ENCODE measurements at places on chromosomes 16 and 17.

GRCh38 chr16:46747777-46748651 is at the start of gene MYLK3:
TSS of gene MYLK3 (minus strand) at chr16:46748344. CDS start at chr16:46748193, 151 bp downstream.
- peak; percentile 22 for DNase-seq

DNA sequence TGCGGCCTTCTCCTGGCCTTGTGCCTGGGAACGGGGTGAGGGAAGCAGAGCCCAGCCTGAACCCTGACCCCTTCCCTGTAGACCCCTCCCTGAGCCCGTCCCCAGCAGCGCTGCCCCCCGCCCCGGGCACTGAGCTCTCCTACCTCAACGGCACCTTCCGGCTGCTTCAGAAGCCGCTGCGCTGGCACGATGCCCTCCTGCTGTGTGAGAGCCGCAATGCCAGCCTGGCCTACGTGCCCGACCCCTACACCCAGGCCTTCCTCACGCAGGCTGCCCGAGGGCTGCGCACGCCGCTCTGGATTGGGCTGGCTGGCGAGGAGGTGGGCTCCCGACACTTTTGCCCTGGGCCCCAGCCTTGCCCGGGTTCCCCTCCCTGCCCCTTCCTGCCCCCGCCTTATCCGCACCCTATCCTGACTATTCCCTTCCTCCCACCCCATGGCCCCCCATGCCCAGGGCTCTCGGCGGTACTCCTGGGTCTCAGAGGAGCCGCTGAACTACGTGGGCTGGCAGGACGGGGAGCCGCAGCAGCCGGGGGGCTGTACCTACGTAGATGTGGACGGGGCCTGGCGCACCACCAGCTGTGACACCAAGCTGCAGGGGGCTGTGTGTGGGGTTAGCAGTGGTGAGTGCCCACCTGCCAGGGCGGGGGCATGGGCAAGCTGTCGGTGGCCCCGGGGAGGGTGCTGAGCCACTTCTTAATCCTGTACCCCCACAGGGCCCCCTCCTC is 62.1 kb downstream of the MRC2 start:
- DNase-seq: no peak

GRCh38 chr16:79914961-79915720 is 314.6 kb upstream of the MAF start:
- no peak for DNase-seq

- DNase-seq: peak; percentile 91
These were observed 60.0 kb upstream of the CHMP6 start for GRCh38 chr17:80931421-80932265.

- DNase-seq: no peak
These were observed 50.6 kb downstream of the MARF1 start for GRCh38 chr16:15592324-15592723.

DNA sequence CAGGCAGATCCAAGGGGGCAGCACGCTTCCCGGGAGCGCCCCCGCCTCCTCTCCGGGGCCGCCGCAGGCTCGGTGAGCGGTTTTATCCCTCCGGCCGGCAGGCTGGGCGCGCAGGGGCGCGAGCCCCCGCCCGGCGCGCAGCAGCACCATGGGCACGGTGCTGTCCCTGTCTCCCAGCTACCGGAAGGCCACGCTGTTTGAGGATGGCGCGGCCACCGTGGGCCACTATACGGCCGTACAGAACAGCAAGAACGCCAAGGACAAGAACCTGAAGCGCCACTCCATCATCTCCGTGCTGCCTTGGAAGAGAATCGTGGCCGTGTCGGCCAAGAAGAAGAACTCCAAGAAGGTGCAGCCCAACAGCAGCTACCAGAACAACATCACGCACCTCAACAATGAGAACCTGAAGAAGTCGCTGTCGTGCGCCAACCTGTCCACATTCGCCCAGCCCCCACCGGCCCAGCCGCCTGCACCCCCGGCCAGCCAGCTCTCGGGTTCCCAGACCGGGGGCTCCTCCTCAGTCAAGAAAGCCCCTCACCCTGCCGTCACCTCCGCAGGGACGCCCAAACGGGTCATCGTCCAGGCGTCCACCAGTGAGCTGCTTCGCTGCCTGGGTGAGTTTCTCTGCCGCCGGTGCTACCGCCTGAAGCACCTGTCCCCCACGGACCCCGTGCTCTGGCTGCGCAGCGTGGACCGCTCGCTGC is 832 bp downstream of the CDK5R1 start:
- no peak for DNase-seq

DNA sequence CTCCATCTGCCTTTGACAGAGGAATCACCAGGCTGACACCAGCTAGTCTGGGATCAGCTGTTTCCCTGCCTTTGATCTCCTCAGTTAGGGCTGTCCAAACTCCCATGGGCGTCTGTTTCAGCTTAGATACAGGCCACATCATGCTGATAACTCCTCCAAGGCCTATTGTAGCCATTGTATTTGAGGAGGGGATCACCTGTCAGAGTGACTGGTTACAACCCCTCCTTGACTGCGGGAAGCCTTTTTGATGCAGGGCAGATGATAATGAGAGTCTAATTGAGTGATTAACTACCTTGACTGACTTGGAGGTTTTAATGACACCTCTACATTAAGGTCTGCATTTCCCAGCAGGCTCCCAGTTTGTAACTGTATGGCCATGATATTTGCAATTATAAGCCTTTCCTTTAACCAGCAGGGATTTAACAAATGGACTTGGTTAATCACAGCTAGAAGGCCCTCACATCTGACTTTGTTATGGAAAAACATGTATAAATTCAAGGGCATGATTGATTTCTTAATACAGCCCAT is 863.5 kb downstream of the KCNJ2 start:
- no peak for DNase-seq

GRCh38 chr16:78704416-78704815 is 605.0 kb downstream of the WWOX start:
- peak; percentile 69 for DNase-seq

DNA sequence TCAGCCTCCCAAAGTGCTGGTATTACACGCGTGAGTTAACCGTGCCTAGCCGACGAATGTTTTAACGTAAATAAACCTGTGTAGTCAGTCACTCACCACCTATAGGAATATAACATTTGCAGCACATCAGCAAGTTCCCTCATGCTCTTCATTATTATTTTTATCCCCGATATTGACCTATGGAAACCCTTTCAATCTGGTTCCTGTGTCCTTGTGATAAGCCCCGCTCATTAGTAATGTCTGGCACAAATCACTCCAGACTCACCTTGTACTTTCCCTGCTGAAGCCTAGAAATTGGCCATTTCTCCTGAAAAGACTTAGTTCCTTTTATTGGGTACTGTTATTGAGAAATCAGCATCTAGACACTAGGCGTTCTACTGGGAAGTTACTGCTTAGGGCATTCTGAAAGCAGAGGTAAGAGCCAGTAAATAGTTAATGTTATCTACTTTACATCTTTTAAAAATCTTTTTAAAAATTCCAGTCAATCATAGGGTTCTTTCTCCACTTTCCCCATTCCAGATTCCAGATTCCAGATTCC is 1.5 kb upstream of the PHKG2 start:
- no peak for DNase-seq

All from fibroblast of upper back skin (primary cell).